ENCODE measurements at places on chromosomes 5 and 9. TPM values are rescaled to one million over a fixed set of nuclear protein-coding genes. Genes with fewer than 3 reads are reported as not detected.

DNA sequence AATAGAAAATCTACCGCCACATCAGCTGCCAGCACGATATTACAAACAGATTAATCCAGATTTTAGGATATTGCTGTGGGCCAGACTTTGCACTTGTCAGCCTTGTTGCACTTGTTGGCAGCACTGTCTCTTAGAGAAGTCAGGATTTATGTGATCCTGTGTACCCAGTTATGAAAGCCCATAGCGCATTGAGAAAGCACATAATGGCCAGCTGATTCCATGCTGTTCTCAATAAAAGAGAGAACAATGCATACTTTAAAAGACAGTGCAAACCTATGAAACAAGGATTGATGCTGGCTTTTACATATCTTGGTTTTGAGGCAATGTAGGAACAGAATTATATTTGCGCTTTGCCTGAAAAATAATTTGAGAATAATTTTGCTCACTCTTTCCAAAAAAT lies 140.8 kb downstream of the CEP120 start:
- no peak overlapping the region for H3K27ac ChIP-seq
- H3K36me3 ChIP-seq: no peaks in the 10 kb centered on the region
- DNase-seq: no peak
- H3K27me3 ChIP-seq: peaks cover 41% of the 10 kb centered on the region

DNA sequence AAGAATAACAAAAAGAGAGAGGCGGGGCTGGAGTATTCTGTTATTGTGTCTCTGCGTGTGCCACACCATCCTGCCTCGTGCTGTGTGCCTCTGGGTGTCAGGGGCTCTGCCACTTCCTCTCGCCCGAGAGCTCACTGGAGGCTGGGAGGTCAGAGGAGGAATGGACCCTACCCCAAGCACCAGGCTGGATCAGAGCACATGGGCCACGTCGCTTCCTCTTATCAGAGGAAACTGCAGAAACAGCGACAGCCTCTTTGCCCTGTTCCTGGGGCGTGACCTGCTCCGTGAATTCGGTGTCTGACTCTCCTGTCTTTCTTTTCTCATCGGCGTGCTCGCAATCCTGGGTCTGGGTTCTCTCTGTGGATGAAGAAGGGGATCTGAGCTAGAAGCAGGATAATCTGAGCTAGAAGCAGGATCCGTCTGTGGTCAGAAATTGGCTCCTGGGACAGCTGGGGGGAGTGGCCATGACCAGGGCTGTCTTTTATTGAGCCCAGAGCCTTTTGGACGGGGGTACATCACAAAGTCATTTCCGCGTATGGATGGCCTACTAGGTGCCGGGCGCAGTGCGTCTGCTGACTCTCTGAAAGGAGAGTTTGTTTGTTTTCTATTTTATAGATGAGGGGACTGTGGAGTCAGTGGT lies 150.3 kb upstream of the COL5A1 start:
- peaks cover 13% of the 10 kb centered on the region for H3K4me1 ChIP-seq
- no peak overlapping the region for H3K27ac ChIP-seq
- H3K36me3 ChIP-seq: no peaks in the 10 kb centered on the region
- no peak overlapping the region for H3K4me3 ChIP-seq
- no peaks in the 10 kb centered on the region for H3K27me3 ChIP-seq

DNA sequence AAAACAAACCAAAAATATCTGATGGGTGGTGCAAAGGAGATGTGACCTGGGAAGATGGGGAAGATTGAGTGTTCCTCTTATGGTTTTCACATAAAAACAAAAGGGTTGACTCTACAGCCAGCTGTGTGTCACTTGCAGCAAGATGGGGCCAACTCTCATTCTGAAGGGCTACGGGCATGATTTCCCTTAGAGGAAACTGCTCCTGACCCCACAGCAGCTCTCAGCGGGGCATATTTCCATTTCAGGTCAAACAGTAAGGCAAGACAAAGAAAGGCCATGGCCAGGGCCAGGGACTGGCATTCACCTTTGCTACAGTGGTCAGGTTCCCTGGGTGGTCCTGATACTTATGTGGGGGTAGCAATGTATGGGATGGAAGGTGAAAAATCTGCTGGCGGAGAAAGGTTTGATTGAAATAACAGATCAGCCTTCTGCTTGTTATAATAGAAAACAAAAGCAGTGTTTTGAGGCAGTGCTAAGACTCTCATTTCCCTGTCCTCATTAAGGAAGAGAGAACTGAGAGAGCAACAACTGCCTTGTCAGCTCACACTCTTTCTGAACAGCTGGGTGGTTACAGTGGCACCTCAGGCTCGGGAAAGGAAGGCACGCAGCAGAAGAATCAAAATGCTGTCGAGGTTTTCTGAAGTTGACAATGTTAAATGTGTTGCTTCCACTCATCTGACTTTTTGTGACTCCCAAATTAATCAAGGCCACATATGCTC lies 120.7 kb upstream of the PCA3 start:
- H3K27ac ChIP-seq: no peak overlapping the region
- no peaks in the 10 kb centered on the region for H3K36me3 ChIP-seq
- no peak overlapping the region for H3K4me3 ChIP-seq
- H3K27me3 ChIP-seq: no peaks in the 10 kb centered on the region
- H3K4me1 ChIP-seq: peaks cover 7% of the 10 kb centered on the region

- H3K4me3 ChIP-seq: no peak overlapping the region
- peaks cover 6% of the 10 kb centered on the region for H3K4me1 ChIP-seq
- no peak overlapping the region for H3K27ac ChIP-seq
Observed at GRCh38 chr9:132631280-132631679, 38.5 kb downstream of the DDX31 start.

DNA sequence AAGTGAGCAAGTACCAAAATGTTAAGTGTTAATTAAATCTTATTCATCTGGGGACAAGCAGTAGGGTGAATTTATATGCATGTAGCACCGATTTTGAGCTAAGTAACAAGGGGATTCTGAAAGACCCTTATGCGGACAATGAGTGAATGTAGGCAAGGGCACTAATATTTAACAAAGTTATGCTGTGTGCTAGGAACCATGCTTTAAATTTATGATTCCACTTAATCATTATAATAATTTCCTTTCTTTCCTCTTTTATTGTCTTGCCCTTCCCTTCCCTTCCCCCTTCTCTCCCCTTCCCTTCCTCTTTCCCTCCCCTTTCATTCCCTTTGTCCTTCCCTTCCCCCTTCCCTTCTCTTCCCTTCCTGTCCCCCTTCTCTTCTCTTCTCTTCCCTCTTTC lies 25.7 kb upstream of the TNC start:
- no peaks in the 10 kb centered on the region for H3K36me3 ChIP-seq
- no peaks in the 10 kb centered on the region for H3K27me3 ChIP-seq
- no peak overlapping the region for H3K27ac ChIP-seq
- DNase-seq: no peak
- peaks cover 40% of the 10 kb centered on the region for H3K4me1 ChIP-seq

DNA sequence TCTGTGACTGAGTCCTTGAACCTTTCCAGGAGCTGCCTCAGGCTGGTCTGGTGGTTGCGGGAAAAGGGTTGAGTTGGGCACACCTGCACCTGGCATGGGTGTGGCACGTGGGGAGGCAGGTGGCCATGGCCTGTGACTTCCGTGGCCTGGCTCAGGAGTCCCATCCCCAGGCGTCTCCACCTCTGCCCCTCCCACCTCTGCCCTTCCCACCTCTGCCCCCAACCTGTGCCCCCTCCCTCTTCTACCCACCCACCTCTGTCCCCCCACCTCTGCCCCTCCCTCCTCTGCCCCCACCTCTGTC lies 1.9 kb upstream of the QRFP start:
- no peaks in the 10 kb centered on the region for H3K27me3 ChIP-seq
- no peaks in the 10 kb centered on the region for H3K4me1 ChIP-seq
- H3K4me3 ChIP-seq: no peak overlapping the region
- no peak overlapping the region for H3K27ac ChIP-seq

DNA sequence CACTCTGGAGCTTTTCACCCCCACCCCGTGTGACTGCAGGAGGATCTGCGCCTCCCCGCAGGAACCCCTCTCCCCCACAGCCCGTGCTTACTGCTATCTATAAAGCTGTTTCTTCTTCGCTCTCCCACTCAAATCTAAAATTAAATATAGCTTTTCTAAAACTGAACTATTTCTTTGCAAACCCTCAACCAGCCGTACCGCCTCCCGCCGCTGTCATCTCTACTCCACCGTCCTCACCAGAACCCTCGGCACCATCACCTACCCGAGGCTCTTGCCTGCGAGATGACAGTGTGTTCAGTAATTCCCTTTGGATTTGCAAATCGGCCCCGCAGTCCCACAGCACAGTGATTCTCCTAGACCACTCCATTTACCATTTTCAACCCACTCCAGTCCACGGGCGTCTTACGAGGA lies 13.6 kb downstream of the LPCAT1 start:
- H3K27me3 ChIP-seq: no peaks in the 10 kb centered on the region
- DNase-seq: peak; percentile 68
- H3K4me1 ChIP-seq: no peaks in the 10 kb centered on the region
- H3K27ac ChIP-seq: no peak overlapping the region

- H3K27me3 ChIP-seq: no peaks in the 10 kb centered on the region
- no peaks in the 10 kb centered on the region for H3K4me1 ChIP-seq
- peaks cover 20% of the 10 kb centered on the region for H3K36me3 ChIP-seq
- no peak overlapping the region for H3K27ac ChIP-seq
Observed at GRCh38 chr9:4566806-4567205, 76.5 kb downstream of the SLC1A1 start.

DNA sequence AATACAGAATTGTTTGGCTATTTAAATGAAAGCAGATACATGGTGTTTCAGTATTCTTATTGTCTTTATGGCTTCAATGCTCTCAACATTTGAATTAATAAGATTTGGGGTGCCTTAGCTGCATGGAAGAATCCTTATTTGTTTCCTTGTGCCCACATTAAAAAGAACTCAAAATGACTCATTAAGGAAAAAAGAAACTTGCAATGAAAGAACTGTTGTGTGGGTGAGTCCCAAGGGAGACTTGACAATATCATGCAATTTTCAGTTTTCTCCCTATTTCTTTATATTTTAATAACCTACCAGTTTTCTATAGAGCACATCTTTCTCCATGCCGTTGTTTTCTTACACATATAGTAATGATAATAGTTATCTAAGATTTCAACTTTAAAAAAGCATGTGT lies 404.0 kb downstream of the PDE4D start:
- H3K27ac ChIP-seq: no peak overlapping the region
- H3K36me3 ChIP-seq: no peaks in the 10 kb centered on the region

- no peak overlapping the region for H3K27ac ChIP-seq
- DNase-seq: no peak
- no peaks in the 10 kb centered on the region for H3K27me3 ChIP-seq
Observed at GRCh38 chr9:133861086-133861485, 122.9 kb upstream of the SARDH start.

GRCh38 chr5:178357121-178357521 lies 124.5 kb upstream of the PHYKPL start:
- H3K36me3 ChIP-seq: no peaks in the 10 kb centered on the region
- peak; percentile 41 for DNase-seq
- peaks cover 18% of the 10 kb centered on the region for H3K4me1 ChIP-seq
- H3K4me3 ChIP-seq: no peak overlapping the region

GRCh38 chr9:93826209-93826608 lies 128.9 kb downstream of the BARX1 start:
- DNase-seq: peak; percentile 92
- no peak overlapping the region for H3K4me3 ChIP-seq
- peaks cover 6% of the 10 kb centered on the region for H3K4me1 ChIP-seq
- H3K36me3 ChIP-seq: peaks cover 3% of the 10 kb centered on the region
- H3K27ac ChIP-seq: no peak overlapping the region

- DNase-seq: no peak
- no peak overlapping the region for H3K4me3 ChIP-seq
- no peaks in the 10 kb centered on the region for H3K27me3 ChIP-seq
- no peak overlapping the region for H3K27ac ChIP-seq
- no peaks in the 10 kb centered on the region for H3K36me3 ChIP-seq
Observed at GRCh38 chr5:106601620-106602019, 1069.1 kb downstream of the EFNA5 start.

- peaks cover 12% of the 10 kb centered on the region for H3K27me3 ChIP-seq
- H3K36me3 ChIP-seq: no peaks in the 10 kb centered on the region
- H3K4me3 ChIP-seq: no peak overlapping the region
- no peaks in the 10 kb centered on the region for H3K4me1 ChIP-seq
Observed at GRCh38 chr9:17532461-17532860, 46.4 kb upstream of the SH3GL2 start.

DNA sequence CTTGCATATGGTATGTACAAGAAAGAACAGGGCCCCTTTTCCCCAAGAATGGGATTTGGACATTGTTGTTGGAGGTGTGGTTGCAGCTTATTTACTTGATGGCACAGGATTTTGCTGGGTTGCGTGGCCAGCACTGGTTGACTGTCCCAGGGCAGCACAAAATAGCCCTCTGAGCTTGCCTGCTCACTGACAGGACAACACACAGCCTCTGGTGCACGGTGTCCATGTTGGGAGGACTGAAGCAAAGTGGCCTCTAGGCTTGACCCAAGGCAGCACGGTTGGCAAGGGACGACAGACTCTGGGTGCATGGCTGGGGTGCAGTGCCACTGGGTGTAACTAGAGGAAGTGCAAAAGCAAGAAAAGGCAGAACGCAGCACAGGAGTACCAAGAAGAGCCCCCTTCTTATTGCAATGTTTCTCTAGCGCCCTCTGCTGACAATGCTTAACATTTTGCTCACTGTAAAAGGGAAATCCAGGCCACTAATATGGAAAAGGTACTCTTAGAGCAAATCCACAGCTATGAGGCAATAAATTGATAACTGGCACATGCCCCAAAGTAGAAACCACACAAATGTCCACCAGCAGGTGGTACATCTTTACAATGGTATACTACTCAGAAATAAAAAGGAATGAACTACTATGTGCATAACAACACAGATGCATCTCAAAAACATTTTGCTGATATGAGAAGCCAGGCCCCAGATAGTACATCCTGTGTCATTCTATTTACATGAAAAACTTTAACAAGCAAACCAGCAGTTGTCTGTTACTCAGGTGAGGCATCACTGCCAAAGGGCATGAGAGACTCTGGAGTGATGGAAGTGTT lies 47.4 kb upstream of the BARX1 start:
- peaks cover 14% of the 10 kb centered on the region for H3K27me3 ChIP-seq
- H3K4me3 ChIP-seq: no peak overlapping the region
- H3K27ac ChIP-seq: no peak overlapping the region
- H3K4me1 ChIP-seq: peaks cover 7% of the 10 kb centered on the region
- H3K36me3 ChIP-seq: no peaks in the 10 kb centered on the region

DNA sequence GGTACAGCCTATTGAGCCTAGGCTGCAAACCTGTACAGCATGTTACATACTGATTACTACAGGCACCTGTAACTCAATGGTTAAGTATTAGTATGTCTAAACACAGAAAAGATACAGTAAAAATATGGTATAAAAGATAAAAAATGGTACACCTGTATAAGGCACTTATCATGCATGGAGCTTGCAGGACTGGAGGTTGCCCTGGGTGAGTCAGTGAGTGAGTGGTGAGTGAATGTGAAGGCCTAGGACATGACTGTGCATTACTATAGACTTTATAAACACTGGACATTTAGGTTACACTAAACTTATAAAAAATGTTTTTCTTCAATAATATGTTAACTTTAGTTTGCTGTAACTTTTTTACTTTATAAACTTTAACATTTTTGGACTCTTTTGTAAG lies 171.3 kb downstream of the SLC28A3 start:
- DNase-seq: no peak
- H3K27me3 ChIP-seq: no peaks in the 10 kb centered on the region
- no peak overlapping the region for H3K4me3 ChIP-seq
- H3K27ac ChIP-seq: peak overlapping the region; percentile 27
- peaks cover 30% of the 10 kb centered on the region for H3K4me1 ChIP-seq

HRH2 gene
- 0.38 TPM for total RNA-seq

APC gene
- total RNA-seq: 46.8 TPM

RGMB gene
- total RNA-seq: 27.7 TPM

COL23A1 gene
- total RNA-seq: 0.15 TPM

IGFBPL1 gene
- 2.8 TPM for total RNA-seq

CRHBP gene
- total RNA-seq: not detected

ANKRD31 gene
- total RNA-seq: 0.10 TPM

TRPM6 gene
- 0.02 TPM for total RNA-seq

DDX4 gene
- total RNA-seq: not detected
